Dermis microvascular lymphatic vessel endothelial cell (primary cell): ENCODE measurements at places on chromosomes 6 and 20.
A peak's percentile ranks its signal among the peaks of the same experiment; 100 is the strongest.

- DNase-seq, result peak; percentile 27
These were observed 14.9 kb upstream of the FAM210B start for GRCh38 chr20:56343861-56344381.

GRCh38 chr6:147211831-147212230 is 7.6 kb downstream of the STXBP5 start:
- no peak for DNase-seq

DNA sequence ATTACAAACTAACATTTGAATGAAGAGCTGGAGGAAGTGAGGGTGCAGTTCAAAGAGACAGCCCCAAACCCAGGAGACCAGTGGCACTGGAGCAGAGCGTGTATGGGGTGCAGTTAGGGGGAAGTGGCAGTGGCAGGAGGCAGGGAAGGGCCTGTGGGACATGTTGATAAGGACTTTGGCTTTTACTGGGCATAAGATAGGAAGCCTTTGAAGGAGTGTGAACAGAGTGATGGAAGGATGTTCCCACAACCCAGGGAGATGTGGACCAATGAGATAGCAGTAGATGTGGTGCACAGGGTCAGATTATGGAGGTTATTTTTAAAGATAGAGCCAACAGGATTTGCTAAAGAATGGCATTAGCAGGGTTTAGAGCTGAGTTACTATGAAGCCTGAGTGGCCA is 56.4 kb downstream of the AIG1 start:
- DNase-seq, result no peak

GRCh38 chr20:45771182-45771759 is 20.4 kb downstream of the WFDC3 start:
- DNase-seq, result peak; percentile 51

- no peak for DNase-seq
These were observed 21.4 kb upstream of the CARMIL1 start for GRCh38 chr6:25257686-25258348.

- DNase-seq, result no peak
These were observed 64.9 kb downstream of the SLC24A3 start for GRCh38 chr20:19277381-19277780.

GRCh38 chr6:144886682-144887081 is 601.5 kb downstream of the UTRN start:
- DNase-seq, result no peak

GRCh38 chr6:17156966-17157365 is 55.1 kb downstream of the STMND1 start:
- no peak for DNase-seq

- DNase-seq, result no peak
These were observed 13.8 kb upstream of the ZBP1 start for GRCh38 chr20:57633945-57634491.

DNA sequence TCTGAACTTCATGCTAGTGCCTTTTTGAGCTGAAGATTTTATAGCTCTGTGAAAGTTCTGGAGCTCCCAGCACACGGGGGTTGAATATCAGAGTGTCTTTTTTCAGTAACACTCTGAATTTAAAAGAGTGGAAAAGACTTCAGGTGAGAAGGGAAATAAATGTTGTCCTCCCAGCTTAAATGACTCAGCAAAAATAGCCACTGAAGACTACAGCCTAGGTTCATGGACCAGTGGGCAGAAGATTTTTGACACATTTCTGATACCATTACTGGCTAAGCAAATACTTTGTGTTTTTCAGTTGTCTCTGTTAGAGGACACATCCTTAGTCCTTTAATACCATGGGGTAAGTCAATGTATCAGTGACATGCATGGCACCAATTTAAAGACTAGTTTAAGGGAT is 338.5 kb upstream of the SPTLC3 start:
- DNase-seq, result no peak

DNA sequence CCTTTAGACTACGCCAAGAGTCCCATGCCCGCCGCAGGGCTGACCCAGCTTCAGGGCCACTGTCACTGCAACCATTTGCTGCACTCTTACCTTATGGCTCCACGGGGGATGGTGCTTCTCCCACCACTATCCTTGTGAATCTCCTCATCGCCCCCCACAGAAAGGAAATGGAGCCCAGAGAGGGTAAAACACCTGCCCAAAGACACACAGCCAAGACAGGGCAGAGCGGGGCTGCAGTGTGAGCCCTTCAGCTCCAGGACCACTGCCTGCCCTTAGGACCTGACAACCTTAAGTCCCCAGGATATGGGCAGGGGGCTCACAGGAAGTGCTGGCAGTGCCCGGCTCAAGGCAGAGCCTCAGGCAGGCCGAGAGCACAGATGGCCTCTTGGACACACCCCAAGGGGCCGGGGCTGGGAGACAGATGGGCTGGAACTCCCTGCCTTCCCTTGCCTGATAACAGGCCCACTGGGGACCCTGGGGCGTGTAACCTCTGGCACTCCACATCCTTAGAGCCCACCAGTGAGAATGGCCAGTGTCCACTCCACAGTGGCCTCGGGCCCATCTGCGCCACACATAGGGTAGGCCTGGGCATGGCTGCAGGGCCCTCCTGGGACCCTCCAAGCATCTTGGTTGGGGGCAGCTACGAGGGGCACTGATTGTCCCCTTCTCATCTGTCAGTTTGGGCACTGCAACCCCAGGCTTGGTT is 265.2 kb downstream of the TAF4 start:
- DNase-seq, result no peak

DNA sequence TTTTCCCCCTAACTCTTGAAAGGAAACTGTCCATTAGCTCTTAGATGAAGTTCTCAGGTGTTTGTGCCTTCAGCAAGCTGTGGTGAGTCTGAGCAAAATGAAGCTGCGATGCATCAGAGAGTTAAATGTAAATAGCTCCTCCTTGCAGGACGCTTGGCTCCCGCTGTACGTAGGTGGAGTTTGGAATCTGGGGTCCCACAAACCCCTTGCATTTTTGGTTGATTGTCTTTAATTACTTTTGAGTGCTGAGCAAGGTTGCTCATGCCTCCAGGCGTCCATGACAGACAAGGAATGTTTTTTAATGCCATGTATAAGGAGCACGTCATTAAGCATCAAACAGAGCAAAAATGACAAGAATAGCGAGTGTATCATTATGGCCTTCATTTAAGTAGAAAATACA is 300.5 kb downstream of the TFAP2C start:
- DNase-seq, result no peak

DNA sequence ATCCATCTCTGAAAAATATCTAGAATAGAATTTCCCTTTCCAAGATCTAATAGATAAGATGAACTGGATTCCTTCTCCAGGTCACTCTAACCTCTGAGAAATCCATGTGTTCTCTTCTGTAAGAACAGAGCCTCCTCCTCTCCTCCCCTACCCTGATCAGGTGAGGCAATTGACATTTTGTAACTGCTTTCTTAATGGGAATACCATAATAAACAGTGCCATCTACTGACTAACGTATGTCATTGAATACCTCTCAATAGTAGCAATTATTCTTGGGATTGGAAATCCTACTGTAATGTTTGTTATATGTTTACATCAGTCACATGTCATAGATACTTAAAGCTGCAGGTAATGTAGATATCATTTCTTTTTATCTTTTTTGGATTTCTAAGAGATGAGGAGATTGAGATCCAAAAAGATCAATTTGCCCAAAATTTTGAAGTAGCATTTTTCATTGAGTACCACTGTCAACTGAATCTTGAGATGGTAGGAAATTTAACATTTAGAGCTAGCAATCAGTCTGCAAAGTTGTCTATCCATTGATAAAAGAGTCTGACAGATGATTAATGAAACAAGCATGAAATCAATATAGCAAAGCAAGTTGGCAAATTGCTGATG is 365.8 kb upstream of the HSF2 start:
- peak; percentile 68 for DNase-seq

DNA sequence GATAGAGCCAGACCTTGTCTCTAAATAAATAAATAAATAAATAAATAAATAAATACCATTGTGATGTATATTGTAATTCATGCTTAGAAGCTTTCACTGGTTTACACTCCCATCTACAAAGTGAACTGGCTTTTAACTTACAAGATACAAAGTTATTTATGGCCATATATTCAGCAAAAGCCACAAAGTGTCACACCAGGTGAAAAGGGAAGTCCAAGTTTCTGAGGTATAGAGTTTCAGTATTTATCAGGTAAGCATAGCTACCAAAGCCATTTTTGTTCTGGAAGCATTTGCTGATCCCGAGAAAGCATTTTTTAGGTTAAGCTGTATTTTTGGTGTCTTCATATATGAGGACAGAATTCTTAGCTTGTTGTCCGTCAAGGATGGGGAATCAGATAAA is 22.1 kb upstream of the PKIG start:
- no peak for DNase-seq

DNA sequence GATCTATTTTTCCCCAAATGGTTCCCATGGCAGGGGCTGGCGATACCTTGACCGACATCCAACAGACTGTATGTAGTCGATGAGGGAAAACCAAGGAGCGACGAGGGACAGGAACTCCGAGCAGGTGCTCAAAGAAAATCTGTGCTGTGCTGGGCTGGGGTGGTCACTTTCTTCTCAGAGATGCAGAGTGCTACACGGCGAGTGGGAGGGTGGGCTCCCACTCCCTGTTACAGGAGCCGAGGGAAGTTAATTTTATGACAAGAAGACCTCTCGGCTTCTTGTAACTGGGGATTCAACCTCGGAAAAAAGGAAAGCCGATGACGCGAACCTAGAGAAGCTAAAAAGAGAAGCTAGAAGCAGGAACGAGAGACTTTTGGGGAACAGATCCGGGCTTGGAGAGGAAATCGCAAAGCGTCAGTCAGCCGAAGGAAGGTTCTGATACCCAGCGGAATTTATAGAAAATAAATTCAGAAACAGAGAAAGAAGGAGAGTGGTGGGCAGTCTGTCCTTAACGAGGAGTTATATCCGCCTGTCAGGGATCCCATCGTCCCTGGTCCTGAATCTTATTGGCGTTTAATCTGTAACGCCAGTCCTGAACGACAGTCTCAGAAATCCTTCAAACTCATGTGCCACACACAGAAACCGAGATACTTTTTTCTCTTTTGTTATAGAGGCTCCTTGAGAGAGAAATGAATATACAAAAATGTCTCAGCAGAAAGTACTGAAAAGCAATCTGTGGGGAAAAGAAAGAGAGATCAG is 84.6 kb upstream of the ZNF322 start:
- DNase-seq, result no peak
